ENCODE measurements at places on chromosomes 3 and 15. TPM values are rescaled to one million over a fixed set of nuclear protein-coding genes. Genes with fewer than 3 reads are reported as not detected.

The CCRL2 gene
- total RNA-seq = not detected

The LRRC3B gene
- total RNA-seq = not detected

The MGA gene
- total RNA-seq = 43.6 TPM

The LRRC31 gene
- total RNA-seq = not detected

The EOMES gene
- total RNA-seq = 2.5 TPM

The ADAMTS9 gene
- 0.05 TPM for total RNA-seq

The CCDC33 gene
- total RNA-seq = not detected

The KNL1 gene
- total RNA-seq = 28.9 TPM

The ITPR1 gene
- total RNA-seq = 8.7 TPM
